ENCODE measurements at places on chromosomes 2 and 18. TPM values are rescaled to one million over a fixed set of nuclear protein-coding genes. Genes with fewer than 3 reads are reported as not detected.

DNA sequence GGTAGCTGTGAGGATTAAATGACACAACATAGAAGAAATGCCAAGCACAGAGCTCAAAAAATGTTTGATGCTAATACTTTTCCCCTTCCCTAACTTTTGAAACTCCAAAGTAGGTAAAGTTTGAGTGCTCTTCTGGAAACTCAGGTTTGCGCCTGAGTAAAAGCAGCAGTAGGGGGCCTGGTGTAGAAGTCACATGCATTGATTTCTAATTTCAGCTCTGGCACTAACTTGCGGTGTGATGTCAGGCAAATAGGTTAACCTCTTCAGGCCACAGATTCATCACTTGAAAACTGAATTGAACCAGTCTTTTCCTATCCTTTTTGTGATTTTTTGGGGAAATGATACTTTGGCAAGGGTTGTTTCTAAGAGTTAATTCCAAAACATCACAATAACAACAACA lies 27.2 kb downstream of the LHCGR start:
- no peak for DNase-seq

DNA sequence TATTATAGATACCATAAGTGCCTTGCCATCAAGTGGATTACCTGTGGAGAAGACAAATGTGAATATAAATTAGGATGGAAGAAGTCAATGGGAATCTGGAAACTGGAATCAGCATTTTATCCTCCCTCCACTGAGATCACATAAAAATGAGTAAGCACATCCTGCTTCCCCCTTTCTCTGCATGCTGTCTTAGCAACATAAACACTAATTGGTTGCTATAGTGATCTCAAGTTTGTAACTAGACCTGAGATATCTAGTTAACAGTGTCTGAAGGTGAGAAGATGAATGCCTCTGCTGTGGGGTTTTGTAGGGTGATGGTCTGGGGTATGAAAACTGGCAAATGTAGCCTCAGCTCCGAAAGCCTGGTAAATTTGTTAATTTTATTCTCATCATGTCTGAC lies 1357.5 kb upstream of the CELF4 start:
- DNase-seq = no peak

DNA sequence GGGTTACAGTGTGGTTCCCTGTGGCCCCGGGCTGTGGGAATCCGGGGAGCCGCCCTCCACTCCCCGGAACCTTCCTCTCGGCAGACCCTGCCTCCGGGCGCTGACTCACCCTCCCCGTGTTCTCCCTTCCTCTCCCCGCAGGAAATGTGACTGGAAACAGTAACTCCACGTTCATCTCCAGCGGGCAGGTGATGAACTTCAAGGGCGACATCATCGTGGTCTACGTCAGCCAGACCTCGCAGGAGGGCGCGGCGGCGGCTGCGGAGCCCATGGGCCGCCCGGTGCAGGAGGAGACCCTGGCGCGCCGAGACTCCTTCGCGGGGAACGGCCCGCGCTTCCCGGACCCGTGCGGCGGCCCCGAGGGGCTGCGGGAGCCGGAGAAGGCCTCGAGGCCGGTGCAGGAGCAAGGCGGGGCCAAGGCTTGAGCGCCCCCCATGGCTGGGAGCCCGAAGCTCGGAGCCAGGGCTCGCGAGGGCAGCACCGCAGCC lies 59.5 kb downstream of the TNFRSF11A start:
- no peak for DNase-seq

GRCh38 chr2:44364604-44365003 lies 2.9 kb downstream of the CAMKMT start:
- no peak for DNase-seq

DNA sequence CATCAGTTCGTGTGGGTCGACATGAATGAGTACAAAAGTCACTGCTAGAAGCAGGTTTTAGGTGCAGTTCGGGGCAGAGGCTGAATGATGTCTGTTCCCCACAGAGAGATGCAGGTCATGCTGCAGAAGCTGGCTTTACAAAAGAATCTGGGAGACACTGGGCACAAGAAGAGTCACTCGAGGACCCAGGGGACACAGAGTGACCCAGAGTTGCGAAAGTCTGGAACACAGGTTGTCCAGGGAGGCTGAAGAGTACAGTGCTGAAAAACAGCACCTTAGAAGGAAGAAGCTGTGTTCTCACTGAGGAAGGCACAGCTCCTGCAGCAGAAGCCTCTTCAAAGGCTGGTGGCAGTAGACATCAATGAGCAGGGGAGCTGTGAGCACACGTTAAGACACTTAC lies 14.8 kb downstream of the CACNB4 start:
- no peak for DNase-seq

DNA sequence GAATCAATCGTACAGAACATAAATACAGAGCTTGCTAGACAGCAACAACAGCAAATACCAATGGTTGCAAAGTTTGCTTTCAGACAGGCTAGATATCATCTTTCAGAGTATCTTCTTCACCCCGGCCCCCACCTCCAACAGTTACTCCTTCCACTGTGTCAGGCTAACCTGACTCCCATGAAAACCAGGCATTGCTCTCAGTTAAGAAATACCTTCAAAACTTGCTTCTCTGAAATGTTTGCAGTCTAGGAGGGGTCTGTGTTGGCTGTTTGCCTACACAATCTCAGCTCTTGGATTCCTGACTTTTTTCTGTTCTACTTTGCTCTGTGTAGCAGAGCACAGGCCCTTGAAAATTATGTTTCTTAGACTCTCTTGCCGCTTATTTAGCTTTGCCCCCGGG lies 599.5 kb upstream of the SYT4 start:
- no peak for DNase-seq

The COL4A3 gene
- total RNA-seq = 0.05 TPM

Data from liver (tissue), 10 donors.